Fibroblast of lung (primary cell): ENCODE measurements at places on chromosomes 7 and 10. TPM values are rescaled to one million over a fixed set of nuclear protein-coding genes. Genes with fewer than 3 reads are reported as not detected.

- peak overlapping the region; percentile 1 for H3K27ac ChIP-seq
- peaks cover 17% of the 10 kb centered on the region for H3K4me1 ChIP-seq
- no peaks in the 10 kb centered on the region for H3K27me3 ChIP-seq
- no peaks in the 10 kb centered on the region for H3K36me3 ChIP-seq
- peak; percentile 62 for DNase-seq
These were observed 28.8 kb downstream of the PTPN12 start for GRCh38 chr7:77565917-77566316.

GRCh38 chr10:121910673-121911420 is 17.0 kb downstream of the ATE1 start:
- no peak overlapping the region for H3K4me3 ChIP-seq
- H3K27ac ChIP-seq = peak overlapping the region; percentile 38
- no peaks in the 10 kb centered on the region for H3K27me3 ChIP-seq
- peak; percentile 61 for DNase-seq
- no peaks in the 10 kb centered on the region for H3K36me3 ChIP-seq

FRAT1 gene
- 0.48 and 0.70 TPM in 2 replicates for polyA plus RNA-seq

- no peaks in the 10 kb centered on the region for H3K4me1 ChIP-seq
- no peaks in the 10 kb centered on the region for H3K36me3 ChIP-seq
- DNase-seq = no peak
- peak overlapping the region; percentile 81 for H3K27ac ChIP-seq
- H3K27me3 ChIP-seq = no peaks in the 10 kb centered on the region
These were observed 719 bp downstream of the ZNF33B start for GRCh38 chr10:42637648-42638054.

ANKRD1 gene
- polyA plus RNA-seq = 0.72 and 13.1 TPM in 2 replicates

DNA sequence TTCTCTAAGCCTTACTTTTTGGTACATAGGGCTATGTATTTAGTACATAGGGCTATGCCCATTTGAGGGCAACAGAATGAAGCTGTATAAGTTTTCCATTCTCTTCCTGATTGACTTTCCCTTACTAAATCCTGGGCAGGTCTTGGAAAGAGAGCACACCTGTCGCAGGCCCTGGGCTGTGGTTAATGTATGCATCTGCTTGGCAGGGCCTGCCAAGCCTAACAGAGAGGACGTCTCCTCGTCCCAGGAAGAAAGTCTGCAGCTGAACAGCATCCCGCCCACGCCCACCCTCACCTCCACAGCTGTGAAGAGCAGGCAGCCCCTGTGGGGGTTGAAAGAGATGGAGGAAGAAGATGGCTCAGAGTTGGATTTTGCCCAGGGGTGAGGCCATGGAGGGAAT is 8.9 kb upstream of the PVRIG start:
- no peak for DNase-seq
- no peak overlapping the region for H3K4me3 ChIP-seq
- no peak overlapping the region for H3K27ac ChIP-seq
- H3K27me3 ChIP-seq = no peaks in the 10 kb centered on the region
- no peaks in the 10 kb centered on the region for H3K36me3 ChIP-seq
- H3K4me1 ChIP-seq = no peaks in the 10 kb centered on the region

DNA sequence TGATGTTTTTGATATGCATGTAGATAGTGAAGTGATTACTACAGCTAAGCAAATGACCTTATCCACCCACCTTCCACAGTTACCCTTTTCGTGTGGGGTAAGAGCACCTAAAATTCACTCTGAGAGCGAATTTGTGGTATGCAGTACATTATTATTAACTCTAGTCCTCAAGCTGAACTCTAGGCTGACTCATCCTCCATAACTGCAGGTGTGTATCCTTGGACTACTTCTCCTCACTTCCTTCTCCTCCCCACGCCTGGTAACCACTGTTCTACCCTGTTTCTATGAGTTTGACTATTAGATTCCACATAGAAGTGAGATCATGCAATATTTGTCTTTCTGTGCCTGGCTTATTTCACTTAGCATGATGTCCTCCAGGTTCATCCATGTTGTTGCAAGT is 484.6 kb downstream of the GATA3 start:
- H3K4me1 ChIP-seq = no peaks in the 10 kb centered on the region
- no peaks in the 10 kb centered on the region for H3K27me3 ChIP-seq
- no peak for DNase-seq

DNA sequence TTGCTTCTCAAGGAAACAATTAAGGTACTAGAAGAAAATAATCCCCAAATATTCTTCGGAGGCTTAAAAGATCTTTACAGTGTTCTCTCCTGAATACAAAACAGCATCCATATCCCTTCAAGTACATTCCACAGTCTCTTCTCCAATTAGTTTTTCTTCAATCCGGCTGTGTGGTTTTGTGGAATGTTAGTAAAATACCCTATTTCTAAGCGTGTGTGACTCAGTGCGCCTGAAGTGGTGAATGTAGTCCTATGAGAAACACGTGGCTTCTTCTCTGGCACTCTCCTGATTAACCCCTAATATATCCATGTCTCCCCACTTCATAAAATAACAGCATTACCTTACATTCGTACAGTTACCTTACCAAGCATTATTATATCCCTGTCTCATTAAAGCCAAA is 570.2 kb downstream of the ARL4A start:
- no peaks in the 10 kb centered on the region for H3K27me3 ChIP-seq
- no peak overlapping the region for H3K4me3 ChIP-seq
- H3K4me1 ChIP-seq = no peaks in the 10 kb centered on the region
- H3K27ac ChIP-seq = no peak overlapping the region
- H3K36me3 ChIP-seq = no peaks in the 10 kb centered on the region
- no peak for DNase-seq

DNA sequence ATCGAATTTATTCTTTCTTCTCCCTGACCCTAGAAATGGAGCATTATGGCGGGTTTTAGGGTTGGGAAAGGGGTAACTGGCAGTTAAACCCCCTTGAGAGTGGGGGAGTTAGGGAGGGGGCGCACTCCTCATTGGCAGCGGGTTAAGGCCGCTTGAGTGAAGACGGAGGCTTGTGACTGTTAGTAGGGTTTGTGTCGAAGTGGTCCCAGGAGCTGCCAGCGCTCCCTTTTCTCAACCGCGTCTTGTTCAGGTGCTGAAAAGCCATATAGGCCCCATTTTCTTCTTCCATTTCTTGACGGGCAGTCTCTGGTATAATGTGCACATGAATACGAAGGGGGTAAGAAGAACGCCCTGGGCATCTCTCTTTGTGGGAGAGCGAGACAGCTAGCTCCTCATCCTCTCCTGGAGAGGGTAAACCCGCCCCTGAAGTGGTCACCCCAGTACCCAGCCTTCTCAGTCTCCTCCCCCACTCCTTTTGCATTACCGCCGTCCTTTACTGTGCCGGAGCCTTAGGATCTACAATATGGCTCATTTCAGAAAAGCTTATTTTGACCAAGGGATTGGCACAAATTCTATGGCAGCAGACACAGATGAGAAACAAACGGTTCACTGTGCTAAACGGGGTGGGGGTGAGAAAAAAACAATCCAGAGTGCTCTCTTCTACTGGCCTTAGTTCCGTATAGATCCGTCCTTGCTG is 836 bp downstream of the KMT2E start:
- peak overlapping the region; percentile 100 for H3K27ac ChIP-seq
- H3K4me1 ChIP-seq = no peaks in the 10 kb centered on the region
- H3K36me3 ChIP-seq = no peaks in the 10 kb centered on the region
- peak; percentile 51 for DNase-seq
- peak overlapping the region; percentile 92 for H3K4me3 ChIP-seq
- no peaks in the 10 kb centered on the region for H3K27me3 ChIP-seq

DNA sequence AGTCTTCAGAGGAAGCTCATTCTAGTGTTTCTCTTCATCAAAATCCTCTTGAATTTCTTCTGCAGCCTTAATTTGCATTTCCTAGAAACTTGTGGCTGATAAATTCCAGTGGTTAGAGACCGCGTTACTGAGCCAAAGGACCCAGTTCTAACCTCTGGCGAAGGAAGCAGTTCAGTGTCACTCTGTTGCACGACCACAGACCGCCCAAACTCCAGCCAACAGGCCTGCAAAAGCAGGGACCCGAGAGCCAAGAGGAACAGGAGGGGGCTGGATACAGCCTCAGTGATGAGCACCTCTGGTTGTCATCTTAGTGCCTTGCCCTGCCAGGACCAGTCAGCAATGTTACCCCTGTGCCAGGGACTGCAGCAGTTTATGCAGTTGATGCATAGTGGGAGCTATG is 70.0 kb downstream of the AFAP1L2 start:
- H3K27me3 ChIP-seq = peaks cover 2% of the 10 kb centered on the region
- no peaks in the 10 kb centered on the region for H3K36me3 ChIP-seq
- H3K4me1 ChIP-seq = no peaks in the 10 kb centered on the region
- H3K27ac ChIP-seq = no peak overlapping the region
- no peak for DNase-seq

- H3K36me3 ChIP-seq = no peaks in the 10 kb centered on the region
- H3K27ac ChIP-seq = no peak overlapping the region
- H3K27me3 ChIP-seq = no peaks in the 10 kb centered on the region
- no peaks in the 10 kb centered on the region for H3K4me1 ChIP-seq
These were observed 946.3 kb downstream of the CNTNAP2 start for GRCh38 chr7:147062897-147063296.

DNA sequence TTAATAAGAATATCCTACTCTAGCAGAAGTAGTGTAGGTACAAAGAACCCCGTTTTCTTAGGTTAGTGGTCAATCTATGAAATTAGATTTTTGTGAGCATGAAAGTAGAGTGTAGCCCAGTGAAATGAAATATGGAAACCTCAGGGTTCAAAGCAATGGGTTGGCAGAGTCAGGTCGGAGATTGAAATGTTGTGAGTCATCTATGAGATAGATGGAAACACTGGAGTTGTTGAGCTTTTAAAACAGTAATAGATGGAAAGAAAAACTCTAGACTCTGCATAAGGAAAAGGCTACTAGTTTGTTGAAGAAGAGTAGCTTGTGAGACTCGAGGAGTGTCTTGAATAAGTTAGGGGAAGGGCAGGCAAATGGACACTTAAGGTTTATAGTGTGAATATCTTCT is 251.9 kb downstream of the EXOC4 start:
- peaks cover 2% of the 10 kb centered on the region for H3K4me1 ChIP-seq
- peak; percentile 25 for DNase-seq
- no peaks in the 10 kb centered on the region for H3K36me3 ChIP-seq
- no peak overlapping the region for H3K27ac ChIP-seq
- no peak overlapping the region for H3K4me3 ChIP-seq
- H3K27me3 ChIP-seq = no peaks in the 10 kb centered on the region

- no peak for DNase-seq
- no peak overlapping the region for H3K27ac ChIP-seq
- H3K27me3 ChIP-seq = no peaks in the 10 kb centered on the region
- no peak overlapping the region for H3K4me3 ChIP-seq
- H3K4me1 ChIP-seq = no peaks in the 10 kb centered on the region
- H3K36me3 ChIP-seq = no peaks in the 10 kb centered on the region
These were observed 64.2 kb upstream of the COL1A2 start for GRCh38 chr7:94330269-94331020.

- DNase-seq = no peak
- H3K27ac ChIP-seq = no peak overlapping the region
- no peaks in the 10 kb centered on the region for H3K4me1 ChIP-seq
- H3K27me3 ChIP-seq = no peaks in the 10 kb centered on the region
- no peak overlapping the region for H3K4me3 ChIP-seq
- no peaks in the 10 kb centered on the region for H3K36me3 ChIP-seq
These were observed 66.8 kb downstream of the ADAM12 start for GRCh38 chr10:126321440-126321839.

- no peaks in the 10 kb centered on the region for H3K4me1 ChIP-seq
- H3K4me3 ChIP-seq = no peak overlapping the region
- no peaks in the 10 kb centered on the region for H3K36me3 ChIP-seq
- H3K27ac ChIP-seq = no peak overlapping the region
- DNase-seq = no peak
- no peaks in the 10 kb centered on the region for H3K27me3 ChIP-seq
These were observed 193.5 kb upstream of the NEBL start for GRCh38 chr10:21090609-21091082.

GRCh38 chr10:14507176-14507575 is 176.5 kb upstream of the FRMD4A start:
- no peak overlapping the region for H3K4me3 ChIP-seq
- no peak overlapping the region for H3K27ac ChIP-seq
- no peak for DNase-seq
- no peaks in the 10 kb centered on the region for H3K4me1 ChIP-seq

ZNF92 gene
- 4.0 and 4.1 TPM in 2 replicates for polyA plus RNA-seq

SPOCK2 gene
- 0.02 and 0.06 TPM in 2 replicates for polyA plus RNA-seq

POLR2J2 gene
- polyA plus RNA-seq = 1.1 and 1.4 TPM in 2 replicates

FHIP2A gene
- 20.6 and 26.6 TPM in 2 replicates for polyA plus RNA-seq

INHBA gene
- polyA plus RNA-seq = 19.4 and 108 TPM in 2 replicates

PAX4 gene
- not detected in 2 replicates for polyA plus RNA-seq

GRCh38 chr10:64973391-64973790 is 1452.2 kb downstream of the REEP3 start:
- H3K36me3 ChIP-seq = no peaks in the 10 kb centered on the region
- no peak overlapping the region for H3K4me3 ChIP-seq
- no peak for DNase-seq
- H3K4me1 ChIP-seq = no peaks in the 10 kb centered on the region

DNA sequence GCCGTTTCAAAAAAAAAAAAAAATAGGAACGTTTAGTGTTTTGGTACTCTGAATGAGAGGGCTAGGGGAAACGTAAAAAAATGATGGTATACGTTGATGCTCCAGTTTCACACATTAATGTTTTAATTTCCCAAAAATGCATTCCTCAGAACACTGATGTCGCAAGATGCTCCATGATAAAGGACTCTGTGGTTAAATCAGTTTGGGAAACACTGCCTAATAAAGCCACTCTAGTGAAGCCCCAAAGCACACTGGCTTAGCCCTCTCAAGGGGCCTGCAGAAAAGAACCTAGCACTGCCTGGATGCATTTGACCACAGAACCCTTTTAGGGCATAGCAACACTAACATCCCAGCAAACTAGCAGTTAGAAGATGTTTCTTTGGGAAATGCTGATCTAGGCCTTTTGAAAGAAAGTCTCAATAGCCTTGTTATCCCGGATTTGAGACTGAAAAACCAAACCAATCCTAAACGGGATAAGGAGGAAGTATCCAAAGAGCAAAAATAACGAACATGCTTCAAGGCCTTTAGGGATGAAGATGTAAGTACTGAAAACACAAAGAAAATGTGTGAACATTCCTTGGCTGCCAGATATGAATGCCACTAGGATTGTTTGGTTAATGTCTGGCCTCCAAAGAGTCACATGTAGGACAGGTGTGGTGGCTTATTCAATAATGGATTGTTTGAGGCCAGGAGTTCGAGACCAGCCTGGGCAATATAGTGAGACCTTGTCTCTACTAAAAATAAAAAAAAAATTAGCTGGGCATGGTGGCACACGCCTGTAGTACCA is 11.0 kb downstream of the DLG5 start:
- H3K4me3 ChIP-seq = no peak overlapping the region
- H3K36me3 ChIP-seq = no peaks in the 10 kb centered on the region
- peaks cover 10% of the 10 kb centered on the region for H3K4me1 ChIP-seq
- DNase-seq = no peak
- H3K27me3 ChIP-seq = no peaks in the 10 kb centered on the region
- H3K27ac ChIP-seq = no peak overlapping the region

DNA sequence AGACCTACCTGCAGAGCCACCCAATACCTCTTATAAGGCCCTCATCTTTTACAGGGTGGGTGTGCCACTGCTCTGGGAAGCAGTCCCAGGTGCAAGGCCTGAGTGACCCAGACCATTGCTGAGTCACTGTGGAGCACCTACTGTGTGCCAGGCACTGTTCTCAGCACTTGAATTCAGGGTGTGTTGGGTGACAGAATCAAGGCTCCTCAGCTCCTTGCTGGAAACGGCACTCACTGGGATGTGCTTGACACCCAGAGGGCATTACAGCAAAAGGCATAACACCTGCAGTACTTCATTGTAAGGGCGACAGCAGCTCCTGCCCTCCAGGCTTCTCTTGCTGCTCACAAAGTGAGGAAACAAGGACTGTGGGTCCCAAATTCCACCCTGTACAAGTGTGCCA is 7.1 kb downstream of the CAMK2B start:
- H3K36me3 ChIP-seq = no peaks in the 10 kb centered on the region
- no peaks in the 10 kb centered on the region for H3K4me1 ChIP-seq
- no peak overlapping the region for H3K27ac ChIP-seq
- H3K27me3 ChIP-seq = peaks cover 10% of the 10 kb centered on the region
- no peak overlapping the region for H3K4me3 ChIP-seq

HTR5A gene
- polyA plus RNA-seq = not detected in 2 replicates

GRCh38 chr10:3236644-3237404 is 64.2 kb upstream of the PITRM1 start:
- H3K4me1 ChIP-seq = peaks cover 3% of the 10 kb centered on the region
- no peaks in the 10 kb centered on the region for H3K27me3 ChIP-seq
- DNase-seq = no peak
